ENCODE measurements at places on chromosomes 5 and 9.

DNA sequence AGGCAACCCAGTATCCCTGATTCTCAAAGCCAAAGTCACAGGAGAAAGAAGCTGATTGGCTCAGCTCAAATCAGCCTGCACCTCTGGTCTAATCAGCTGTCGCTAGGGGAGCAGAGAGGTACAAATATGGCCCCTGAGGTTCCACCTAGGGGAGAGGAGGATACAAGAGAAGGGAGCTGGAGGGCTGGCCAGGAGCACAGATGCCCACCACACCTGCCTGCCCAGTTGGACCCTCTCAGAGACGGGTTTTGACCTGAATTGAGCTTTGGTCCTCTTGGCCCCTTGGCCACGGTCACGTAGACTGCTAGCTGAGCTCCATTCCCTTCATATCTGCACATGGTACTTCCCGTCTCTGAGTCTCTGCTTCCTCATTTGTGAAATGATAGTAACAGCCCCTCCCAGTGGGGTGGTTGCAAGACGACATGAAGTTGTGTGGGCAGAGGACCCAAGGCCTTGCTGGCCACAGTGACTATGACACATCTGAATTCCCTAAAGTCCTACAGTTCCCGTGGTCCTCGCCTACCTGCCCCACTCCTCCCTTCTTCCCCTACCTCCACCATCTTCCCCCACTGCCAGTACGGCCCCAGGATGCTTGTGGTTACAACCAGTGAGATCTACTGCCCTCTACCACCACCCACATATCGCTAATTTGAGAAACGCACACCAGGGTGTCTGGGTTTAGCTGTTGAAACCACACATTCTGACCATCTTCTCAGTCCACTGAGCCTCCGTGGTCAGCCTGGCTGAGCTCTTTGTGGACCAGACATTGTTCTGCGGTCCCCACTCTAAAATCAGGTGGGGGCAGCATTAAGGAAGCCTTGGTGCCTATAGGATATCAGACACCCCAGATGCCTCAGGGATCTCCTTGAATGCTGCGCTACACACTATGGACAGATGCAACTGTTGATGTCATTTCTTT is 60.3 kb upstream of the NEK6 start:
- no peak for DNase-seq

- DNase-seq = no peak
Measured at GRCh38 chr9:12878351-12878978, 103.6 kb downstream of the LURAP1L start.

DNA sequence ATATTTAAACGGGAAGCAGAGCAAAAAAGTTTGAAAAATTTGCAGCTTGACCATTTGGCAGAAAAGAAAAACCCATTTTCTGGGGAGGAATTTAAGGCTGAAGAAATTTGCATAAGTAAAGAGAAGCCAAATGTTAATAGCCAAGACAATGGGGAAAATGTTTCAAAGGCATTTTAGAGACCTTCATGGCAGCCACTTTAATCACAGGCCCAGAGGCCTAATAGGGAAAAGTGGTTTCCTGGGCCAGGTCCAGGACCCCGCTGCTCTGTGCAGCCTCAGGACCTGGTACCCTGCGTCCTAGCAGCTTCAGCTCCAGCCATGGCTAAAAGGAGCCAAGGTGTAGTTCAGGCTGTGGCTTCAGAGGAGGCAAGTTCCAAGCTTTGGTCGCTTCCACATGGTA is 507.3 kb downstream of the SLCO4C1 start:
- DNase-seq = no peak

DNA sequence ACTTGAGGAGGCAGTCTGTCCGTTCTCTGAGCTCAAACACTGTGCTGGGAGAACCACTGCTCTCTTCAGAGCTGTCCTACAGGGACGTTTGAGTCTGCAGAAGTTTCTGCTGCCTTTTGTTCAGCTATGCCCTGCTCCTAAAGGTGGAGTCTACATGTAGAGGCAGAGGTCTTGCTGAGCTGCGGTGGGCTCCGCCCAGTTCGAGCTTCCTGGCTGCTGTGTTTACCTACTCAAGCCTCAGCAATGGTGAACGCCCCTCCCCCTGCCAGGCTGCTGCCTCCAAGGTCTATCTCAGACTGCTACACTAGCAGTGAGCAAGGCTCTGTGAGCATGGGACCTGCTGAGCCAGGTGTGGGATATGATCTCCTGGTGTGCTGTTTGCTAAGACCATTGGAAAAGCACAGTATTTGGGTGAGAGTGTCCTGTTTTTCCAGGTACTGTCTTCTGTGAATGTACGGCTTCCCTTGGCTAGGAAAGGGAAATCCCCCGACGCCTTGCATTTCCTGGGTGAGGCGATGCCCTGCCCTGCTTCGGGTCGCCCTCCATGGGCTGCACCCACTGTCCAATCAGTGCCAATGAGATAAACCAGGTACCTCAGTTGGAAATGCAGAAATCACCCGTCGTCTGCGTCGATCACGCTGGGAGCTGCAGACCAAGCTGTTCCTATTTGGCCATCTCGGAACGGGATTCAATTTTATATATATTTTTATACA is 58.5 kb downstream of the CNTRL start:
- no peak for DNase-seq

DNA sequence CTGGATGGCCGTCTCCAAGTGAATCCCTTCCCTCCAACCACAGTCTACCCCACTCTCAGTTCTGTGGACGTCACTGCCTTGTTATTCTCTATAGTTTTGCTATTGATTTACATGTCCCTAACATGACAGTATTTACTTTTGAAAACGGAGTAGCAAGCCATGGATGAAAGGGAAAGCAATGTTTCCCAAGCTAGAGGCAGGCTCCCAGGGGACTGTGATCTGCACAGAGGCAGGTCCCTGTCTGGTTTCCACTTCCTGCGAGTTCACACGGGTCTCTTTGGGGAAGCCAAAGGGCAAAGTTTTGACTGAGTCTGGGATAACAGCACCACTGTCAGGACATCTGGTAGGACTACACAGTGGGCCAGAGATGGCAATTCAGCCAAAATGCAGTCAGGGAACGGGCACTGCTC is 12.7 kb downstream of the C9orf153 start:
- no peak for DNase-seq

DNA sequence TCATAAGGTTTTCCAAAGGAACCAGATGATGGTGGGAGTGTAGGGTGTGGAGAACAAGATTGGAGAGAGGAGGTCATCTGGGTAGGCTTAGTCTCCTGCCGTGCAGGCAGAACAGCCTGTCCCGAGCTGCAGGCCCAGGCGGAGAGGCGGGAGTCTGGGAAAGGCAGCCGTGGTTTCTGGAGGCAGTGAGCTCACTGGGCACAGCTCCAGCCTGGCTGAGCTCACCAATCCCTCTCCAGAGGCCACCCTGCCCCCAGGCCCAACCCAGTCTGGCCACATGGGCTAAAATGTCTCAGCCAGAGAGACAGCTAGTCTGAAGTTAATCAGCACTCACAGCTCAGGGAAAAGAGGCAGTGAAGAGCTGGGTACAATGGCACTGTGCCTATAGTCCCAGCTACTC is 12.3 kb downstream of the P4HA2 start:
- no peak for DNase-seq

DNA sequence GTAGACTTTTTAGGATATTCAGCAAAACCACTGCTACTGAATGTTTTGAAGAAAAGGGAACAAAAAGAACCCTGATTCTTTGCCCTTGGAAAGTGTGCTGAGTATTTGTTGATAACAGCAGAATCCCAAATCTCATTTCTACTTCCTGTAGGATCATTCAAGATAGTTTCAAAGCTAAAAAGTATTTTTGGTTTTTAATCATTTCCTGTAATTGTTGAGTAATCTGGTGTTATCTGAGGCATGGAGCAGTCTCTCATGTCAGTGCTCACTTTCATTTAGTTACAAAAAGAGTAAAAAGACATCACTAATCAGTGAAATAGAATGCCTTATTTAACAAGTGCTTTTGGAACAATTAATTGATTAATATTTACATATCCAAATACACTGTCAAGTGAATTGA is 56.1 kb downstream of the ITGA2 start:
- DNase-seq = no peak

DNA sequence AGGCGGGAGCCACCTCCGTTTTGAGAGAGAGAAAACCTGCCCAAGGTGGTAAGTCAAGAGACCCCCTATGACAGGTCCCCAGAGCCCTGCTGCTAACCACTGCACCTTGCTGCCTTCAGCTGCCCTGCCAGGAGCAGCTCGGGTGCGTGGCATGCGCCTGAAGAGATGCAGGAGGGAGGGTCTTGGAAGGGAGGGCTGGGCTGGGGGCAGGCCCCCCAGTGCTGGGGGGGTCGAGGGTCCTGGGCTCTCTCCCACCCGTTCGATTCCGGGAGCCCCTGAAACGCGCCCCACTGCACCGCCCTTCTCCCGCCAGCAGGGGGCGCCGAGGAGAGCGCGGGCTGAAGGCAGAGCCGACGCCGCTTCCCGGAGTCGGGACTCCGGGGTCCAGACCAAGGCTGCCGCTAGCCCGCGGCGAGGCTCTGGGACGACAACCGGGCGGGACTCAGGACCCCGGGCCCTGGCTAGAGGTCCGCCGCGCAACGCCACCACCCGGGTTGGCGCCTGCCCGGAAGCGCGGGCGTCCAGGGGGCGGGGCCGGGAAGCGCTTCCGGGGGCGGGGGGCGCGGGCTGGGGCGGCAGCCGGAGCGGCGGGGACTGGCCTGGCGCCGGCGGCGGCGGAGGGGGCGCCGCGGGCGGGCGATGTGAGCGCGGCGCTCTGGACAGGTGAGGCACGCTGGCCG is at the start of gene ZBTB34:
Gene ZBTB34 (plus strand): TSS at position 563 of the 680 bp plus-strand sequence. CDS start 18,761 bp downstream, outside the sequence.
- DNase-seq = peak; percentile 50

- DNase-seq = no peak
Measured at GRCh38 chr5:169521366-169521983, 62.1 kb upstream of the SPDL1 start.

GRCh38 chr5:140833993-140834392 is at the start of gene PCDHA7:
PCDHA7 (plus strand) TSS chr5:140834269; CDS start chr5:140834384, 115 bp downstream.
- no peak for DNase-seq

DNA sequence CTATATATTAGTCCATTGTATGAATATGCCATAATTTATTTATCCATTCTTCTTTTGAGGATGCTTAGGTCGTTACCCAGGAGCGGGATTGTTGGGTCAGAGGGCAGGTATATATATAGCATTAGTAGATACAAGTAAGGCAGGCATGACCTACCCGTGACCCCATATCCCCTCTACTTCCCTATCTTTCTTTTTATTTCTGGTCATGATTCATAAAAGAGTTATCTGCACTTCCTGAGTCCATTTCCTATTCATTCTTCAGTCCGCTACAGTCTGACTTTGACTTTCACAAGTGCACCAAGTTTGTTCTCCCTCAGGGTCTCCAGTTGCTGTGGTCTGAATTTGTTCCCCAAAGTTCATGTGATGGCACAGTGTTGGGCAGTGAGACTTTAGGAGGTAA is 6.9 kb downstream of the RHOBTB3 start:
- DNase-seq = no peak

DNA sequence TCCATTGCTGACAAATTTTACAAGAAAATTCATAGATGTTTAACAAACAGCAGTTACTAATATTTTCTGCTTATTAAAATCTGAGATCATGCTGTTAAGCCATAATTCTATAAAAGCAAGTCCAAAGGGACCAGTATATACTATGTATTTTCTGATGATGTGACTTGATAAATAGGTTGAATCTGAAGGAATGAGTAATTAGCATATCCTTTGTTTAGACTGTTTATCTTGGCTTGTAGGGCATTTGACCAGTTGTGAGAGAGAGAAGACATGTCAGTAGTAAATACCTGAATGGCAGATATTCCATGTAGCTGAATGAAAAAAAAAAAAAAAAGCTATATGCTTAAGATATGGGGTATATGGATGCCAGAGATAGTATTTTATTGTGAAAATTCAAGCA is 14.6 kb downstream of the CPEB4 start:
- no peak for DNase-seq

- no peak for DNase-seq
Measured at GRCh38 chr9:127053057-127053821, 69.2 kb downstream of the ANGPTL2 start.

DNA sequence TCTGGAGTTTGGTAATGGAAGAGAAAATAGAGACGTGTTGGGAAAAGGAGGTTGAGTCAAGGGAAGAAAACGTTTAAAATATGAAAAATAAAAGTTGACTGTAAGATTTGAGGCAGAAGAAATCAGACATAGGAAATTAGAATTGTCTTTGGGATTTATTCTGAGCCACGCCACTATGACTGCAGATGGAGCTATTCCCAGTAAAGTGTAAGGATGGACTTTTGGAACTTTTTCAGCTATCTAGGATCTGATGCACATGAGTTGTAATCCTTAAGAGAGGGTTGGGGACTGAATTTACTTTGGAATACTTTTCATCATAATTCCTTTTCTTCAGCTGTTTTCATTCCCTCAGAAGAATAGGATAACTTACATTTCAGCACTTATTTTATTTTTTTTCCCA is 336.7 kb downstream of the FAM170A start:
- no peak for DNase-seq

GRCh38 chr9:71748280-71748743 is 20.0 kb downstream of the CEMIP2 start:
- no peak for DNase-seq
